Activated T-cell treated with anti-CD3 and anti-CD28 coated beads for 48 hours (primary cell): ENCODE measurements at places on chromosomes 1 and 21.

DNA sequence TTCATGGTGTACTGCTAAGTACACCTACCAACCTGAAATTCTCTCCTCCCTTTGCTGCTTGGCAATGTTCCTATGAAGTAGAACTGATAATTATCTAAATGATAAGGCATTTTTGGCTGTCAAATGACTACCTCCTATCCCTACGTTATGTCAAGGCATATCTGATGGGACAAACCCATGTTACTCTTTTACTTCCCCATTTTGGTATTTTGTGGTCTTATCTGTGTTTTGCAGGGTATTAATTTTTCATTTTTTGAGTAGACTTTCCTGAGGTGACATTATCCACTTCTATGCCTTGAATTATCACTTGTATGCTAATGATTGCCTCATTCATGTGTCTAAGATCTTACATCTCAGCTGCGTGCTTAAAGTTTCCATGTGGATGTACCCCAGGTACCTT is 499.6 kb upstream of the B3GALT2 start:
- no peak for DNase-seq

- DNase-seq, result no peak
Observed at GRCh38 chr1:201906336-201906735, 17.6 kb downstream of the SHISA4 start.

DNA sequence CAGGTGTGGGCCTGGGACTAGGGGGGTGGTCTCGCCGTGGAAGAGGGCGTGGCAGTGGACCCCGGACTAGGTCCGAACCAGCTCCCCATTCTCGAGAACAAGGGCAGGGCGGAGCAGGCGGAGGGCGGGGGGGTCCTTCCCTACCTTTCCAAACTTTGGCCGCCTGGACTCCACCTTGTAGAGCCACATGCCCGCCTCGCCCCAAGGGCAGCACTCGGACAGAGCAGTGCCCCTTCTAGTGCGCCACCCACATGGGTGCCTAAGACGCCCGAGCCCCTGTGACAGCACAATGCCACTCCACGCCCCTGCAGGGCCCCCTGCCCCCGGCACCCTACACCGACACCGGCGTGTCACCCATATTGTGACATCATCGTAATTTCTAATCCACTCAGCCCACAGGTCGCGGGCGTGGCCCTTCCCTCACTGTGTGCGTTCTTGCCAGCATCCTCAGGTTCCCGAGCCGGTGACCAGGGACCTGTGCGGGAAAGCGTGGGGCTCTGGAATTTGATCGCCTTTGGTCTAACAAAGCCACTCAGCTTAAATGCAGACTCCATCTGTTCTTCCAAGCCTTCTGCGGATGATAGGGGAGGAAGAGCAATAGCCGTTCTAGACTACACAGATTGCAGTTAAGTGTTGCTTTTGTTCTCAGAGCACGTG is 553 bp upstream of the STMN1 start:
- no peak for DNase-seq

GRCh38 chr1:26164036-26164860 is 4.5 kb downstream of the C1orf232 start:
- DNase-seq, result peak; percentile 51

DNA sequence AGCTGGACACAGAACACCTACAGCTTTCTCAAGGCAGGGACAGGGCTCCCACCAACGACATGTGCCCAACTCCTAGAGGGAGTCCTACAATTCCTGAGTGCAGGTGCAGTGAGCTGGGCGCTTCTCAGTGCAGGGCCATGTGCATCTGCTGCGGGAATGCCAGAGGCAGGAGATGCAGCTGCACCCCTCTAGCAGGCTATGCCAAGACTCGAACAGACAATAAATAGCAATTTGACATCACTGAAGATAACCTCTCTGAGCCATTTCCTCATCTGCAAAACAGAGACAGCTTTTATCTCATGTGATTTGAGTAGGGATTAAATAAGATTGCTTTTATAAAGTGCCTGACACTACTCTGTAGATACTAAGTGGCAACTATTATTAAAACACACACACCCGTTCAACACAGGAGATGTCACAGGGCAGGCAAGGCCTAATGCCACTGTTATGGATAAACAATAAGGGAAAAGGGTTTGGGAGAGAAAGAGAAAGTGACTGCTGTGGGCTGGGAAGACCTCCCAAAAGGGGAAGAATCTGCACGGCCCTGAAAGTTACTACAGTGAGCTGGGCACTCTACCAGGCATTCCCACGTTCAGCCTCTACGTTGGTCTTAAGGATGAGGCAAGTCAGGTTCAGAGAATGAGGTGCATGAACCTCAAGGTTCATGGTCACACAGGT is 5.7 kb downstream of the SLC9A1 start:
- DNase-seq, result no peak

GRCh38 chr21:25822981-25823380 is 88.2 kb downstream of the GABPA start:
- DNase-seq, result no peak

GRCh38 chr1:201490708-201491131 is 16.2 kb downstream of the CSRP1 start:
- DNase-seq, result no peak

GRCh38 chr1:241518476-241519307 is 863 bp downstream of the FH start:
- no peak for DNase-seq

DNA sequence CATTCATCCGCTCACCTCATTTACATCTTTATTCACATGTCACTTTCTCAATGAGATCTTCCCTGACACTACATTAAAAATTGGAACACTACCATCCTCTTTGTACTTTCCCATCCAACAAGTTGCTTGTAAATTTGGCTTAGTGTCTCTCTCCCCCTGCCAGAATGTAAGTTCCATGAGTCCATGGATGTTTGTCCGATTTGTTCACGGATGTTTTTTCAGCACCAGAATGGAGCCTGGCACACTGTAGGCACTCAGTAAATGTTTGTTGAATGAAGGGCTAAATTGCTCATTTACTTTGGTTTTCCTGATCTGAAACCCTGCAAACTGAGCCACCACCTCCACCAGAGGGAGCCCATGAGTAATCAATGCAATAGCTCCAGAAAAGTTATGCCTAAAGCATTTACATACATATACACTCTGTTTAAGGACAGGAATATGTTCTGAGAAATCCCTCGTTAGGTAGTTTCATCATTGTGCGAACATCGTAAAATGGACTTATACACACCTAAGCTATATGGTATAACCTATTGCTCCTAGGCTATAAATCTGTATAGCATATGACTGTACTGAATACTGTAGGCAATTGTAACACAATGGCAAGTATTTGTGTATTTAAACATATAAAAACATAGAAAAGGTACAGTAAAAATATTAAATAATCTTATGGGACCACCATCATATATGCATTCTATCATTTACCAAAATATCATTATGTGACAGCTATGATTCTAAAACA is 2.8 kb upstream of the EYA3 start:
- DNase-seq, result peak; percentile 65

- DNase-seq, result no peak
Observed at GRCh38 chr1:59857679-59858354, 43.1 kb downstream of the HOOK1 start.

- DNase-seq, result no peak
Observed at GRCh38 chr1:203227371-203228083, 1.9 kb downstream of the CHIT1 start.

- DNase-seq, result no peak
Observed at GRCh38 chr1:59481881-59482505, 185.1 kb downstream of the FGGY start.

GRCh38 chr1:224615861-224616755 is at the start of gene CNIH3:
CNIH3 (plus strand) TSS chr1:224616317; CDS start chr1:224617175, 858 bp downstream.
- peak; percentile 30 for DNase-seq

GRCh38 chr1:29541631-29542030 is 305.3 kb downstream of the PTPRU start:
- DNase-seq, result no peak
